Activated CD4-positive, alpha-beta T cell treated with anti-CD3 and anti-CD28 coated beads, Interleukin-2, amount 10 ng/mL, durations not matched to agents 7 days and 5 days (primary cell): ENCODE measurements at places on chromosomes 12 and 14.

GRCh38 chr12:49588721-49589516 lies 16.5 kb downstream of the FAM186B start:
- DNase-seq, result no peak

GRCh38 chr12:89960607-89961394 lies 252.2 kb upstream of the ATP2B1 start:
- DNase-seq, result no peak

DNA sequence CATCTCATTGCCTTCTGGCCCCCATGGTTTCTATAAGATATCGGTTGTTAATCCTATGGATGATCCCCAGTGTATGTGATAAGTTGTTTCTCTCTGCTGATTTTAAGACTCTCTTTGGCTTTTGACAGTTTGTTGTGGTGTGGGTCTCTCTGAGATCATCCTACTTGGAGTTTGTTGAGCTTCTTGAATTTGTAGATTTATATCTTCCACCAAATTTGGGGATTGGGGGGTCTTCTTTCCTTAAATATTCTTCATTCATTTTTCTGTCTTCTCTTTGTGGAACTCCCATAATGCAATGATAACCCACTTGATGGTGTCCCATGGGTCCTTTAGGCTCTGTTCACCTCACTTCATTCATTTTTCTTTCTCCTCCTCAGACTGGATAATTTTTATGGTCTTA lies 20.0 kb upstream of the BBS10 start:
- DNase-seq, result no peak

GRCh38 chr14:37232907-37233481 lies 35.3 kb downstream of the MIPOL1 start:
- DNase-seq, result no peak

- DNase-seq, result no peak
These were observed 34.7 kb downstream of the SSH1 start for GRCh38 chr12:108822497-108823205.

- no peak for DNase-seq
These were observed 11.0 kb downstream of the FKBP3 start for GRCh38 chr14:45123271-45123670.

GRCh38 chr12:53053218-53054111 lies 3.6 kb downstream of the TNS2 start:
- DNase-seq, result peak; percentile 61

DNA sequence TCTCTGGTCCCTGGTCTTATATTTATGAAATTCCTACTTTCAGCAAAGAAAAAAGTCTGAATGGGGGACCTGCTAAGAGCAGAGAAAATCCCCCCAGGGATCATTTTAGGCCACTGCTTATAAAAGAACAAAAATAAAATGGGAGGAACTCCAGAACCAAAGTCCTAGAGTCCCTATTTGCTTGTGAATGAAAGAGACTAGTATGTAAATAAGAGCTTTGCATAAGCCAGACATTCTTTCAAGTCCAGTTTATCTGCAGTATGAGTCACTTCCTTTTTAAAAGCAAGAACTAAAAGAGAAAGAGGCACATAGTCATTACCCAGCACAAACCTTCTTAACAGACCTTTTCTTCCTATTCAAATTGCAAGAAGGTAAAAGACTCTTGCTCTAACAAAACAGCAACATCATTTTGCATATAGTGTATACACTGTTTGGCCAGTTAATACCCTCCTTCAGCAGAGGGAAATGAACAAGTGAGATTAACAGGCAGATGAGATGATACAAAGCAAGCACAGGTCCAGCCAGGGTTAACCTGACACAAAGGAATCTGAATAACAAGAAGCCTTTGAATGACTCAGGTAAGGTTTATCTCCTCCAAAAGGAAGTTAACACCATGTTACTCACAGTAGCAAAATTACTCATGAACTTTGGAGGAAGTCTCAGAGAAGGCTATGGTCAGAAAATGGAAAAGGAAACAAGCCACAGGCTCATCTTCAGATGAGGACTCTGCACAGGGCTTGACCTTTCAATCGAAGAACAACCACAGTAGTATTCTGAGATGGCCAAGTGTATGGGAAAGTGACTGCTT lies 87.3 kb downstream of the PHLDA1 start:
- peak; percentile 26 for DNase-seq

- DNase-seq, result no peak
These were observed 2.9 kb downstream of the SMARCD1 start for GRCh38 chr12:50087995-50088394.

GRCh38 chr12:79424109-79424721 lies 266.5 kb downstream of the PAWR start:
- no peak for DNase-seq

DNA sequence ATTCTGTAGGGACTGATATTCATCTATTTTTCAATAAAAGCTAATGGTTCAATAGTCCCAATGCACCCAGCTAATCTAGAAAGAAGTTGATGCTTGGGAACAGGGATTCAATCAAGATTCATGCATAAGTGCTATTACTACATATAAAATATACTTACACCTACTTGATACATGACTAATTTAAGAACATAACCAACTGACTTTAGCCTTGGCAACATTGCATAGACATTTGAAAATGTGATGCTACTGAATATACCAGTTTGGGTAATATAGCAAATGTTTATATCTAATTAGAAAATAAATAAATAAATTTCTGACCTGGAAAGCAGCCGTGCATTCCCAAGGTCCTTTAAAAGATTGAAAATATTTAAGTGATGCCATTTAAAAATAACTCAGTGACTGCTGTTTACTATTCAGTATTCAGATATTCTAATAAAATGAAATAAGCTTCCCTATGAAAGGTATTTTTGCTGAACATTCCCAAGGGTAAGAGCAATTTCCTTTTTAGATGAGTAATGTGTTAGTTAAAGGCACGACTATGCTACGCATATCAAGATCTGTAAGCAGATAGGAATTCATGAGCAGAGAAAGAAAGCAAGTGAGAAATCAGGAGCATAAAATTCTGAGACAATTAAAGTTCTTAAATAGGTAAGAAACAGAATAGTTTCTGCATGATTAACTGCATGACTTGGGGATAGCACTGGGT lies 160.6 kb upstream of the SYT1 start:
- DNase-seq, result no peak

GRCh38 chr12:45327823-45328383 lies 112.0 kb downstream of the ANO6 start:
- no peak for DNase-seq

- peak; percentile 86 for DNase-seq
These were observed 6.9 kb downstream of the GNPTAB start for GRCh38 chr12:101823891-101824290.

GRCh38 chr12:107349008-107349747 lies 255.8 kb upstream of the CRY1 start:
- DNase-seq, result no peak

DNA sequence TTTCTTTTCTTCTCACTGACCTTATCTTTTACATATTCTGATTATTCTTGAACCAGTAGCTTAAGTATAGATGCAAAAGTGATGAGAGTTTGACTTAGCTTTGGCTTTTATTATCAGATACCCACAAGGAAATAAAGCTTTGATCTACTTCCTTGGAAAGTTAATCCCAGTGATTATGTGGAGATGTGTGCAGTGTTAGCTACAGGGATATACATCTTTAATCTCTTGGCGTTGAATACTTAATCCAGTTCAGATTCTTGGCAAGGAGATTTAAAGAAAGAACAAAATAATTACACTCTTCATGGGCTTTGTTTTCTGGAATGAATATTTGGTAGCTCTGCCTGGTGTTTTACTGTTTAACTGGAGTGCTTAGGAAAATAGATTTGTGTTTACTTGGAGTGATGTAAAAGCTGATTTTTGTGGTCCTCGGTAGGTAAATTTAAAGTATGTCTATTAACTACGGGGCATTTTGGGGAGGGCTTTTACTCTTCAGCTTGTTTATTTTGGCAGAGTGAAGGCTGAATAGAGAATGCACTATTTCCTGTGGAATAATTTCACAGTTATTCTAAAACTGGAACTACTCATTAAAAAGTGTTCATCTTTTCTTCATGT lies 150.1 kb upstream of the LRIG3 start:
- DNase-seq, result no peak

GRCh38 chr12:517538-517937 lies 57.8 kb downstream of the B4GALNT3 start:
- DNase-seq, result no peak

DNA sequence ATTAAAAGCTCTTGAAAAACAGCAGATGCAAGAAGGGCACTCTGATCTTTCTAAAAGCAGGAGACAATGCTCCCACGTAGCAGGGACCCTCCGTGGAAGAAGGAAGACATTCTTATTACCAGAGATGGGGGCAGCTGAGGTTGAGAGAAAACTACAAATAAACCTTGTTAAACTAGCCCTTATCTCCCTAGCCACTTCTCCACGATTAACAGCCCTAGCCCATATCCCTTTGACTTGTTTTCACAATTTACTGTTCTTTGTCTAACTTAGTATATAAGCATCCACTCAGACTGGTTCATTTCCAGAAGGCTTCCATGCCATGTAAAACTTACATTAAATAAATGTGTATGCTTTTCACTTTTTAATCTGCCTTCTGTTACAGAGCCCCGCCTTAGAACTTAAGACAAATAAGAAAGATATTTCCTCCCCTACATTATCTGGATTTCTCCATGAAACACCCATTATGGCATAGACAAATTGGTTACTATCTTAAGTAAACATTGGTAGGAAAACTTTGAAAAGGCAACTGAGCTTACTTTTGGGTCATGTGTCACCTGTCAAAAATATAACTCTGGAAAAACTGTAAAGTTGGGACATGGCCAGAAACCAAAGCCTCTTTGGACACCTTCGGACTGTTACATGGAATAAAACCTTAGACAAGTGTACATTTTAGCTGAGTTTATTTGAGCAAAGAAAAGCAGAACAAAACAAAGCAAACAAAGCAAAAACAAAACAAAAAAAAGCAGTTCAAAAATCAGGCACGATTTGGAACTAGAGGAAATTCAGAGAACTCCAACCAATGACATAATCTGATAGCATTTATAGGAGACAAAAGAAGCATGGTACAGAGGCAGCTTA lies 4.9 kb upstream of the RNASE1 start:
- DNase-seq, result no peak

- DNase-seq, result no peak
These were observed 344.2 kb downstream of the ATP23 start for GRCh38 chr12:58285551-58285950.

GRCh38 chr12:74889563-74890236 lies 319.9 kb downstream of the KCNC2 start:
- no peak for DNase-seq

- DNase-seq, result no peak
These were observed 187.0 kb upstream of the ATP2B1 start for GRCh38 chr12:89895591-89895990.

- DNase-seq, result no peak
These were observed 96.6 kb downstream of the APAF1 start for GRCh38 chr12:98741556-98742265.

DNA sequence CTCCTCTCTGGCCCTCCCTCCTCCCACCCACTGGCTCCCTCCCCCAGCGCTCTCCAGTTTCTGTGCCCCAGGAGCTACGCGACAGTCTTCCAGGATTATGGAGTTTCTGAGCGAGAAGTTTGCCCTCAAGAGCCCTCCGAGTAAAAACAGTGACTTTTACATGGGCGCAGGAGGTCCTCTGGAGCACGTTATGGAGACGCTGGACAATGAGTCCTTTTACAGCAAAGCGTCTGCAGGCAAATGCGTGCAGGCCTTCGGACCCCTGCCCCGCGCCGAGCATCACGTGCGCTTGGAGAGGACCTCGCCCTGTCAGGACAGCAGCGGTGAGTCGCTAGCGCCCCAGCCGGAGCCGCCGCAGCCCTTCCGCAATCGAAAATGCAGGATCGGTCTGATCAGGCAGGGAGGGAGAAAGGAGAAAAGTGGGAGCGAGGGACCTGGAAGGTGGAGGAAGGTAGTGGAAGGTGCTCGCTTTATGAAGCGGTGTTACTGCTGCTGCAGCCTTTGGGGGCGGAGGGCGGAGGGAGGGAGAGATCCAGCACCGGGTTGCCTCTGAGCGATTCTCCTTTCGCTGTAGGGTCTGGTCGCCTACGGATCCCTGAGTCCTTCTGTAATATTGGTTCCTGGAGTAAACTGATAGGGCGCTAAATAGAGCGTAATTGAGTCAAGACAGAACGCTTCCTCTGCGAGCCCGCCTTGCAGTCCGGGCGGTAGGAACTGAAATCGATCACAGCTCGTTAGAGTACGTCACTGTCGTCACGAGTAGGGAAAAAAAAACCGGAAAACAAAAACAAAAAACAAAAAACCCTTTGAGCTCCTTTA lies at the start of gene ALX1:
TSS of gene ALX1 (plus strand) at position 56 of the 819 bp plus-strand sequence. CDS start at position 98, 42 bp downstream.
- no peak for DNase-seq

GRCh38 chr14:60495946-60496345 lies 10.1 kb upstream of the C14orf39 start:
- no peak for DNase-seq

- no peak for DNase-seq
These were observed 136.8 kb downstream of the TBX5 start for GRCh38 chr12:114269153-114269552.

DNA sequence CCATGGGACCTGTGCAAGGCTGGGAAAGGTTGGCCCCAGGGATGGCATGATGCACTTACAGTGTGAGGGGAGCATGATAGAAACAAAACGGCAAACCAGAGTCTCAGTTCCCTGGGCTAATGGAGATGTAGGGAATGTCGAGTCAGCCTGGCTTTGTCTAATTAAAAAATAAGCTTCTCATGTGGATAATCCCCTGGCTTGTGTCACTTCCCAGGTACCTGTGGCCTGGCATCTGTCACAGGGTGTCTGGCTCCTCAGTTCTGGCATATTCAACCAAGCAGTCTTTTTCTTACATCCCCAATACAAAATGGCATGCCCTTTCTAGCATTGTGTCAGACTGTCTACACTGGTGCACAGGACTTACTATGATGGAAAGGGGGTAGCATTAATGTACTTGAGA lies 261.4 kb downstream of the GRIN2B start:
- no peak for DNase-seq
